ENCODE measurements at places on chromosomes 1 and 21.

GRCh38 chr21:38400195-38400919, 97.9 kb downstream of the ERG start:
- DNase-seq = no peak

GRCh38 chr1:87329051-87329525, 408 bp downstream of the LMO4 start:
- peak; percentile 30 for DNase-seq

DNA sequence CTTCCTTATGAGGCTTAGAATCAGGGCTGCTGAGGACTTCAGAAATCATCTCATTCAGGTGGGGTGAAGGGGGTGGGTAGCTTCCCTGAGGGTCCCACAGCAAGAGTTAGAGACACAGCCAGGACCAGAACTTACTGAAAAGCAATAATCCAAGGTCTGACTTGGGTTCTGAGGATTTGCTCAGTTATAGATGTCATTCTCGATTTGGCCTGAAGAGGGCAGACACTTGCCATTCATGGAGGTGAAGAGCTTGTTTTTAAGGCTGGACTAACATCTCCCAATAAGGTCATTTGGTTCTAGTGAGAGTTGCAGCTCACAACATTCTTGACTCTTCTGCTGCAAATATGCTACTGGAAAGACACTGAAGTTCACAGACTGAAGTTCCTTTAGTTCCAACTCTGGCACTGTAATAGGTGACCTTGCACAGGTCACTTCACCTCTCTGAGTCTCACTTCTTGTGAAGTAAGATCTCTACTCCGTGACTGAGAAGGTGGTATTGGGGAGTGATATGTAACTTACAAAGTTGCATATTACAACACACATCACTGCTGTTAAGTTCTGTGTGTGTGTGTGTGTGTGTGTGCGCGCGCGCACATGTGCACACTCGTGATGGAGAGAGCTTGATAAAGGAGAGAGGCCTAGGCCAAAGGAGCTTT, 69.8 kb upstream of the DIRAS3 start:
- peak; percentile 80 for DNase-seq

GRCh38 chr1:117312453-117313138, 54.7 kb upstream of the MAN1A2 start:
- DNase-seq = peak; percentile 56

DNA sequence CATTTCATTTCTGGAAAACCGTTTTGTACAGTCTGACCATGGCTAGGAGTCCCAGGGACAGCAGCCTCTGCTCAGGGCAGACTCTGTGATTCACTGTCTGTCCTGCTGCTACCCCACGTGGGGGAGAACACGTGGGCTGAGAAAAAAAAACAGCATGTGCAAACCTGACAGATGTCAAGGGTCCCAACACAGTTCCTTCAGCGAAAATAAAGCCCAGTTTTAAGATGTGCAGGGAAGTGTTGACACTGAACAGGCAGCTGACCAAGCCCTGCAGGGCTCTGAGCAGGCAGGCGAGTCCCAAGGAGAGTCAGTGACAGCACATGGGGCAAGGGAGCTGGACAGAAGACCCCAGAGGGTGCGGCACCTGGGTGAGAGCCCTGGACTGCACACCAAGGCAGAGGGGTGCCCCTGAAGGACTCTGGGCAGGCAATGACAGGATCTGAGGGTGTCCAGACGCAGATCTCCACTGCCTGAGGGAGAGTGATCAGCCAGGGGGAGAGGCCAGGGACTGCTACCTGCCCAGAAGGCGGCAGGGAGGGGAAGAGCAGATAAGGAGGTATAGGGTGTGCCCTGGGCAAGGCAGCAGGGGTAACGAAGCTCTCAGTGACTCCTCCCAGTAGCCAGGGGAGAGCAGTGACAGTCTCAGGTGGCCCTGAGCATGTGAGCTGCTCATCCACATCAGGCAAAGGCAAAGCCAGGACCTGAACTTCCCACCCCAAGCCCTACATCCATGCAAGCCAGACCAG, 5.1 kb upstream of the SPATC1L start:
- DNase-seq = peak; percentile 28
